GM19239 (cell line): ENCODE measurements at places on chromosomes 3 and 15.
A peak's percentile ranks its signal among the peaks of the same experiment; 100 is the strongest.

DNA sequence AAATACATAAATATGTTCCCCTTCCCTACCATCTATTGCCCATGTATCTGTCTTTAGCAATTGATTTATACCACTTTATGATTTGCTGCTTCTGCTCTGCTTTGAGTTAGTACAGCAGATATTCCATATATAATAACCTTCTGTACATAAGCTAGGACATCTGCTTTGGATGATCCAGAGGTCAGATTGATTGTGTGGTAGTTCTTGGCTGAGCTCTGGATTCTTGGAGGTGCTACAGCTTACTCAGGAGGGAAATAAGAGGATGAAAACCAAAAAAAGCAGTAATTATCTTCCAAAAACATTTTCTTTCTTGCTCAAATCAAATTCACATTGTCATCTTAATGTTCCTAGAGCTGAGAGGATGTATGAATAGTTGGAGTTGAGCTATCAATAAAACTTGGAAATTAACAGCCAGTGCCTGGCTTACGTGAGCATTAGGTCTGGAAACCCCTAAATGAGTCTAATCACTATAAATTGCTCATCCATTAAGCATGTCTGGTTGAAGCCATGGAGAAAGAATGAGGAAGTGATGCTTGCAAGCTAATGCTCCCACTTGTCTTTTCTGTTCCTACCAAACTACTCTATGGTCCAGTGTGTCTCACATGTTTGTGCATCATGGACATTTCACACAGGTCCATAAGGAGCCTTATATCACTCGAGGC lies 36.3 kb upstream of the TMEM42 start:
- no peak for DNase-seq

DNA sequence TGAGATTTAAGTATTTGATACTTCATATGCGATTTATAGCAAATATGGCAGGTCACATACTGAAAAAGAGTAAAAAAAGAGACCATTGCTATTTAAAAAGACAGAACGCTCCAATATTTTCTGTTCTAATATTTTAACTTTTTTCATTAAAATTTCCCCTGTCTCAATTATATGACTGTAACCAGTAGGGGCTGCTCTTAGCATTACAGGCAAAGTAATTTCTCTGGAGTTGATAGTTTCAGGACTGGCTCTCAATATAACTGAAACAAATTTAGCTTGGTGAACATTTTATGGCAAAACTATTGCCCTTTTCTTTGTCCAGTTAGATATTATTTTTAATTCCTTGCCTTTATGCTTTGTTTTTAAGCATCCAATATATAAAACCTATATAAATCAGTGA lies 286.3 kb upstream of the ROBO2 start:
- DNase-seq: no peak

GRCh38 chr3:14822670-14823390 lies 4.1 kb downstream of the FGD5 start:
- no peak for DNase-seq

GRCh38 chr3:170027233-170028102 lies 10.3 kb upstream of the GPR160 start:
- DNase-seq: no peak

DNA sequence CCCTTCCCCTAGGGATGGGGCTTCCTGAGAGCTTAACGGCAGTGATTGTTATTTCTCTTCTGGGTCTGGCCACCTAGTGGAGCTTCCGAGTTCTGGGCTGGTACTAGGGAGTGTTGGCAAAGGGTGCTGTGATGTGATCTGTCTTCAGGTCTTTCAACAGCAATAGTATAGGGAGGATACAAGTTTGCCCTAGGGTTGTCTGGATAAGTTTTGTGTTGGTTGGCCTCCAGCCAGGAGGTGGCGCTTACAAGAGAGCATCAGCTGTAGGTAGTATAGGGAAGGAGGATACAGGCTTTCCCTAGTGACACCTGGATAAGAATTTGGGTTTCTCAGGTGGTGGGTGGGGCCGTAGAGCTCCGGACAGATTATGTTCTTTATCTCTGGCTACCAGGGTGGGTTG lies 19.2 kb upstream of the CPOX start:
- no peak for DNase-seq

DNA sequence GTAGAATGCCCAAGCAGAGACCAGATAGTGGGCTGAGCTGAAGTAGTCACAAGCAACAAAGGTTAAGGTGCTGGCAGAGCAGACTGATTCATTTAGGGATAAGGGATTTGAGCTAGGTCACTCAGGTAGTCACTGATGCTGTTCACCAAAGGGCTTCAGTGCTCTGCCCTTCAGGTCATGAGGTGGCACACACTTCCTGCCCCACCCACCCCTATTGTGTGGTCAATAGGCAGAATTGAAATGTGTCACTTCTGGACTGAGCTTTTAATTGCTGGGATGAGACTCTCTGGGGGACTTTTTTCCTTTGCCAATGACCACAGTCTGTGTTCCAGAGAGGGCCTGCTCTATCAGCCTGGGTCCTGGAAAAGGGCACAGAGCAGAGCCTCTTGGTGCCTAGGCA lies 2.9 kb upstream of the DIS3L start:
- no peak for DNase-seq

DNA sequence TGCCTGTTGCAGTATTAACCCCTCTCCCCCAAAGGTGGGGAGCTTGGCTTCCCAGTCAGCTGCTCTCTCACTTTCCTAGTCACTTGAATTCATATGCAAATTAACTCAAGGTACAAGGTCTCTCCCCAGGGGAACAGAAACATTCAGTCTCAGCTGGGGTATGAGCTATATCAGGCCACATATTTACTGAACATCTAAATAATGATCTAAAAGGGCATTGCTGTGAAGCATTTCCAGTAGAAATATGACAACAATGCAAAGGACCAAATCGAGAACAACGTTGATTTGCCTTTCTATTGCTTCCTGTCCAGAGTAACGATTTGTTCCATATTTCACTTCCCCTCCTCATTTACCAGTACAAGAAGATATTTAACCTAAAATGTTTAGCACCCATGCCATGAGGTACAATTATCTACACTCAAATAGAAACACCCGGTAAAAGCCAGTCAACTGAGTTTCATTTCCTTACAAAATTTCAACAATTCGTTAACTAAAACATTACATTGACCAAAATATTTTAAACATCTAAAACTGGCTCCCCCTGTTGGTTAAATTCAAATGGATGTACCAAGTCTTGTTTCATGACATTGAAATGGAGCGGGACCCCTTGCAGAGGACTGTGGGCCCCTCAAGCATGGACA lies 36.5 kb upstream of the KLHL6 start:
- peak; percentile 40 for DNase-seq

DNA sequence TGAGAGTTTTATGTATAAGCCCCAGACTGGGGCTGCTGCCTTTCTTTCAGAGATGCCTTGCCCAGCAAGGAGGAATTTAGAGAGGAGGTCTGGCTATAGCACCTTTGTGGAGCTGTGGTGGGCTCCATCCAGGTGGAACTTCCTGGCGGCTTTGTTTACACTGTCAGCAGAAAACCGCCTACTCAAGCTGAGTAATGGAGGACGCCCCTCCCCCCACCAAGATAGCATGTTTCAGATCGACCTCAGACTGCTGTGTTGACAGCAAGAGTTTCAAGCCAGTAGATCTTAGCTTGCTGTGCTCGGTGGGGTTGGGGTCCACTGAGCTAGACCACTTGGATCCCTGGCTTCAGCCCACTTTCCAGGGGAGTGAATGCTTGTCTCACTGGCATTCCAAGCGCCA lies 155.6 kb downstream of the STXBP5L start:
- DNase-seq: no peak

DNA sequence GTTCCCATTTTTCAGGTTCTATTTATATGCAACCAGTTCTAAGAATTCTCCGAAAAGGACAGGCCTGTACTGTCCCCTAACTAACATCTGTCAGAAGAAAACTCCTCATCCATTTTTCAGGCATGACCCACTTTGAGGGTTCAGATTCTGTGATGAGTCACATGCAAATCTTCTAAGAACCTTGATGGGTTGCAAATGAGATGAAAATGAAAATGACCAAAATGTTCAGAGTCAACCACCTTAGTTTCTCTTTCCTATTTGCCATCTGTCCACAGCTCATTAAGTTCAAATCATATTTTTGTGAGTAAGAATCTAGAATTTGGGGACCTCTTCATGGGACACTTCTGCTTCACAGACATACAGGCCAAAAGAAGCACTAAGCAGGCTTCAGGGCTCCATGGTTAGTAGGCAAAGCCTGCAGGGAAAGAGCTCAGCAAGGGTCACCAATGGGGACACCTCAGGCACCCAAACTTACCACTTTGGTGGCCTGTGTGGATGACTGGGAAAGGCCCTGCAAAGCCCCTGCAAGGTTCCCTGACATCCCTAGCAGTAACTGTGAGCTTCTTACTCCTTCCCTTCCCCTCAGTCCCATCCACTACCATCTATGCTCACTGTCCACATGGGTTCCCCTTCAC lies 122.0 kb downstream of the WDR76 start:
- DNase-seq: peak; percentile 28

- DNase-seq: no peak
Observed at GRCh38 chr15:43143203-43143941, 10.0 kb downstream of the TMEM62 start.

DNA sequence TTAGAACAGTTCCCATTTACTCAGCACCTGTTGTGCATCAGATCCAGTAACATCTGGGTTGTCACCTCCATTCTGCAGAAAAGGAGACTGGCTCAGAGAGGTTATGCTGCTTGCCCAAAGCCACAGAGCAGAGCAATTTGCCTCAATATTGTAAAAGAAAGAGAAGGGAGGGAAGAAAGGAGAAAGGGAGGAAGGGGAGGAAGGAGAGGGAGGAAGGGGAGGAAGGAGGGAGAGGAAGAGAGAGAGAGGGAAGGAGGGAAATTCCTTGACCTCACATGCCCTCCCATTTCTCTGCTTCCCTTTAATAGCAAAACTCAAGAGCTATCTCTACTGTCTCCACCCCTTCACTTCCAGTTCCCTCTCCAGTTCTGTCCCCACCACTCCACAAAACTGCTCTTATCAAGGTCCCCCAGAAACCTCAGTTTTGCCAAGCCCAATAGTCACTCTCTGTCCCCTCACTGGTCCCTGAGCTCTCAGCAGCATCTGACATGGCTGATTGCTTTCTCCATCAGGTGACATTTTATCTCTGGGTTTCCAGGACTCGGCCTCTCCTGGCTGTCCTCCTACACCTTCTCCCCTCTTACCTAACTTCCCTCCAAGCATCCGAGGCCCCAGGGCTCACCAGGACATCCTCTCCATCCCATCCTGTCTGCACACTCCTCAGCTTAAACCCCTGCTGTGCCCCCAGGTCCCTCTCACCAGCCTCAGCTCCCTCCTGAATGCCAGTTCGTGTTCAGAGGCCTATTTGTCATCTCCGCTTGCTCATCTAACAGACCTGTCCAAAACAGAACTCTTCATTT lies 104.7 kb upstream of the LINGO1 start:
- no peak for DNase-seq

DNA sequence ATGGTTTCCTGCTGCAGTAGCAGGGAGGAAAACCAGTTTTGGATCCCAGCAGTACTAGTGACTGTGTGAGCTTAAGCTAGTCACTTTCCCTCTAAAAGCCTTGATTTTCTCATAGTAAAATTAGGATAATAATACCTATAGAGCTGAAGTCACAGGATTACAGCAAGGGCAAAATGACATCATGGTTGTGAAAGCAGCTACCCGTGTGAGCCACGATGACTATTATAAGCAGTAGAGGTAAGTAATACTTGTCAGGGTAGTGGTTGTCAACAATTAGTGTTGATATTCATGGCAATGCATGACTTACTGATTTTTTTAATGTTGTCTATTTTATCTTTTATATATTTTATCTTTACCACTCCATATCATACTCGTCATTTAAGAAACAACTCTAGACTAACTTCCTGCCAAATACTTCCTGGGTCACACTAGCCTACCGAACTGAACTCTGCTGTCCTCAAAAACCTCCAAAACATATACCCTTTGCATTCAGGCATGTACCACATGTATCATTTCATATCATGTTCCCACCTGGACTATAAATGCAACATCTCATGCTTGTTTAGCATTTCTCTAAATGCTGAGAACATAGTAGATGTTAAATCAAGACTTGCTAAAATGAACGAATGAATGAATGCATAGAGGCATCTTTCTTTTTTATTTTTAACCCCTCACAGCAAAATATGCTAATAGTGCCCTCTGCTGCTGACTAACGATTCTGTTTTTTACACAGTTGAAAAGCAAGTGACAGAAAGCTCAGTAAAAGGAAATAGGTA lies 172.6 kb downstream of the P3H2 start:
- DNase-seq: no peak
